ENCODE measurements at places on chromosomes 13 and 19.

GRCh38 chr13:100746953-100747683 lies 72.5 kb upstream of the TMTC4 start:
- no peak for DNase-seq

- no peak for DNase-seq
Measured at GRCh38 chr19:29417048-29417447, 108.7 kb upstream of the VSTM2B start.

GRCh38 chr13:113126265-113127150 lies 3.9 kb downstream of the F10 start:
- DNase-seq = no peak

GRCh38 chr13:30569901-30570576 lies 47.7 kb upstream of the USPL1 start:
- no peak for DNase-seq

DNA sequence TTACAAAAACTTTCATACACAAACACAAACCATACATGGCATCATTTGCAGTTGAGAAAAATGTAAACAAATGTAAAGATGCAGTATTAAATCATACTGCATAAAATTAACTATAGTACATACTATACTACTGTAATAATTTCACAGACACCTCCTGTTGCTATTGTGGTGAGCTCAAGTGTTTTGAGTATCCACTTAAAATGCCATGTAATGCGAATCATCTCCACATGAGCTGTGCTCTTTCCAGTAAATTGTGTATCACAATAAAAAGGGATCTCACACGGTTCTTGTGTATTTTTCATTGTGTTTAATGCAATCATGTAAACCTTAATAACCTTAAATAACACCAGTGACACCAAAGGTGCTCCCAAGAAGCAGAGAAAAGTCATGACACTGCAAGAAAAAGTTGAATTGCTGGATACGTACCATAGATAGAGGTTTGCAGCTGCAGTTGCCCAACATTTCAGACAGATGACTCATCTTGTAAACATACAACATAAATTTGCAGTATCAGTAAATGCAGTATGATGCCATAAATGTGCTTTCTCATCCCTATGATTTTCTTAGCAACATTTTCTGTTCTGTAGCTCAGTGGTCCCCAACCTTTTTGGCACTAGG lies 166.6 kb downstream of the RAP2A start:
- DNase-seq = no peak

- DNase-seq = no peak
Measured at GRCh38 chr13:77397636-77398035, 70.7 kb upstream of the MYCBP2 start.

DNA sequence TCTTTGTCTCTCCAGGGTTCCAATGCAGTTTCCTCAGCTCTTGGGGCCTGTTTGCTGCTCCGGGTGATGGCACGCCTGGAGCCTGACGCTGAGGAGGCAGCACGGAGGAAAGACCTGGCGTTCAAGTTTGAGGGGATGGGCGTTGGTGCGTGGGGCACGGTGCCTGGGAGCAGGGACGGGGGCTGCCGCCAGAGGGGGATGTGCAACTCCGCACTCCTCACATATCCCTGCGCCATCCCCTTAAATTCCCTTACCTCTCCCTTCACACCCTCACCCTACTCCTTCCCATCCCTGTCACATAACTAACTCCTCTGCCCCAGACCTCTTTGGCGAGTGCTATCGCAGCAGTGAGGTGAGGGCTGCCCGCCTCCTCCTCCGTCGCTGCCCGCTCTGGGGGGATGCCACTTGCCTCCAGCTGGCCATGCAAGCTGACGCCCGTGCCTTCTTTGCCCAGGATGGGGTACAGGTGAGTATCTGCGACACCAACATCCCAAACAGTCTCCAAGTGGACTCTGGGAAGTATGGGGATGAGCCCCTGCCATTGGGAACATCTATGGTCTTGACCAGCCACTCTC lies 31.1 kb downstream of the TRPM4 start:
- no peak for DNase-seq

- DNase-seq = no peak
Measured at GRCh38 chr19:35710784-35711723, 6.7 kb downstream of the ZBTB32 start.

DNA sequence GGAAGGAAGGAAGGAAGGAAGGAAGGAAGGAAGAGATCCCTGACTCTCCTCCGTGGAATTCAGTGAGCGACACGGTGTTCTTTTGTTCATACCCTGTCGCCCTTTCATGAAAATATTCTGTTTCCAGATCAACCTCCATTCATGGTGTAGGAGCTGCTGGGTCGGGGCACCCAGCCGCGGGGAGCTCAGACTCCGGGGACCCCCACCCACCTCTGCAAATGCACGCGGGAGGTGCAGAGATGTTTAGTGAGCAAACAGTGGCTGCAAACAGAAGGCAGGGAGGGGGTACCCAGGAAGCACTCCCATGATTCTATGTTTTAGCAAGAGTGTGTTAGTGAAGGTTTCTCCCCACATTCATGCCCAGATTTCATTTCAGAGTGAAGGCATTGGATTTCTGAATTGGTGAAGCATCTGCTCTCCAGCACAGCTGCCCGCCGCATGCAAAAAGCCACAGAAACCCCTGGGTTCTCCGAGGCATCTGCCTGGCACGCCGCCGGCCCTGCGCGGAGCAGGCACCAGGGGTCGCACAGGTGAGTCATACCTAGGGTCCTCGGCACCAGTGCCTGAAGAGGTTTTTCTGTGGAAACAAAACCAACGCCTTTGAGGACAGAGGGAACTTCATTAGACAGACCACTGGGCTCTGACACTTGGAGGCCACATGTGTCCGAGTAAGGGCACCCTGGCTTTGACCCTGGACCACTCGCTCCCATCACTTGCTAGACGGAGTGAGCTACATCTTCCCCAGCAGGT lies 80.6 kb downstream of the ZNF557 start:
- peak; percentile 49 for DNase-seq

DNA sequence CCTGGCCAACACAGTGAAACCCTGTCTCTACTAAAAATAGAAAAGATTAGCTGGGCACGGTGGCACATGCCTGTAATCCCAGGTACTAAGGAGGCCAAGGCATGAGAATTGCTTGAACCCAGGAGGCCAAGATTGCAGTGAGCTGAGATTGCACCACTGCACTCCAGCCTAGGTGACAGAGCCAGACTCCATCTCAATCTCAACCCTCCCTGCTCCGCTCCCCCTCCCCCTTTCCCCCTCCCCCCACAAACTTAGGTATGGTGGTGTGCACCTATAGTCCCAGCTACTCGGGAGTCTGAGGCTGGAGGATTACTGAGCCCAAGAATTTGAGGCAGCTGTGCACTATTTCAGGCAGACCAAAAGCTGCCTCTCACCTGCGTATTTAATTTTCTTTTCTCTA lies 21.6 kb upstream of the RNF113B start:
- DNase-seq = no peak

GRCh38 chr13:50584856-50585580 lies 258.5 kb downstream of the DLEU7 start:
- no peak for DNase-seq

DNA sequence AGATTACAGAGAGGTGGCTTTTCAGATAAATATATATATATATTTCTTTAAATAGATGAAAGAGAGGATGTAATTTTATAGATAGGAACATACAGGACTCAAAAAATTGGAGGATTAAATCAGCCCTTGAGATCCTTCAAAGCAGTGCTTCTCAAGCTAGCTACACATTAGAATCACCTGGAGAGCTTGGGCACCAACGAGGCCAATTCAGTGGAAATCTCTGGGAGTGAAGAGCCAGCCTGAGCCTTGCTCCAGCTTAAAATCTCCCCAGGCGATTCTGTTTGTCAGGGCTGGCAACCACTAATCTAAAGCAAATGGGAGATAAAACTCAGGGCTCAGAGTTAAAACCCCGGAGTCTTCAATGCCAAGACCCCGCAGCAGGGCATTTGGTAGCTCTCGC lies 15.0 kb upstream of the CLN5 start:
- DNase-seq = no peak

GRCh38 chr13:48505597-48506091 lies 27.2 kb downstream of the RCBTB2 start:
- DNase-seq = no peak

DNA sequence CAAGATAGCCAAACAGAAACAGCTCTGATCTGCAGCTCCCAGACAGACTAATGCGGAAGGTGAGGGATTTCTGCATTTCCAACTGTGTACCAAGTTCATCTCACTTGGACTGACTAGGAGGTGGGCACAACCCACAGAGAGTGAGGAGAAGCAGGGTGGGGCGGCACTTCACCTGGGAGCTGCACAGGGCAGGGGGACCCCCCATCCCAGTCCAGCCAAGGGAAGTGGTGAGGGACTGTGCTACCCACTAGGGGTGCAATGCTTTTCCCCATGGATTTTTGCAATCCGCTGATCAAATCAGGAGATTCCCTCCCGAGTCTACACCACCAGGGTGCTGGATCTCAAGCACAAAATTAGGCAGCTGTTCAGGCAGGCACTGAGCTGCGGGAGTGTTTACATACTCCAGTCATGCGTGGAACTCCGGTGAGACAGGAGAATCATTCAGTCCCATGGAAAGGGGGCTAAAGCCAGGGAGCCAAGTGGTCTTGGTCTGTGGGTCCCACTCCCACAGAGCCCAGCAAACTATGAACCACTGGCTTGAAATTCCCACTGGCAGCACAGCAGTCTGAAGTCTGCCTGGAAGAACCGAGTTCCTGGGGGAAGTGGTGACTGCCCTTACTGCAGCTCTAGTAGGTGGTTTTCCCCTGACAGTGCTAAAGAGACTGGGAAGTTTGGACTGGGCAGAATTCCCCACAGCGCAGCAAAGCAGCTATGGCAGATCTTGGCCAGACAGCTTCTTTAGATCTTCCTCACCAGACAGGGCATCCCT lies 85.1 kb upstream of the UFM1 start:
- DNase-seq = no peak

GRCh38 chr13:49858178-49858856 lies 65.8 kb upstream of the KPNA3 start:
- no peak for DNase-seq

DNA sequence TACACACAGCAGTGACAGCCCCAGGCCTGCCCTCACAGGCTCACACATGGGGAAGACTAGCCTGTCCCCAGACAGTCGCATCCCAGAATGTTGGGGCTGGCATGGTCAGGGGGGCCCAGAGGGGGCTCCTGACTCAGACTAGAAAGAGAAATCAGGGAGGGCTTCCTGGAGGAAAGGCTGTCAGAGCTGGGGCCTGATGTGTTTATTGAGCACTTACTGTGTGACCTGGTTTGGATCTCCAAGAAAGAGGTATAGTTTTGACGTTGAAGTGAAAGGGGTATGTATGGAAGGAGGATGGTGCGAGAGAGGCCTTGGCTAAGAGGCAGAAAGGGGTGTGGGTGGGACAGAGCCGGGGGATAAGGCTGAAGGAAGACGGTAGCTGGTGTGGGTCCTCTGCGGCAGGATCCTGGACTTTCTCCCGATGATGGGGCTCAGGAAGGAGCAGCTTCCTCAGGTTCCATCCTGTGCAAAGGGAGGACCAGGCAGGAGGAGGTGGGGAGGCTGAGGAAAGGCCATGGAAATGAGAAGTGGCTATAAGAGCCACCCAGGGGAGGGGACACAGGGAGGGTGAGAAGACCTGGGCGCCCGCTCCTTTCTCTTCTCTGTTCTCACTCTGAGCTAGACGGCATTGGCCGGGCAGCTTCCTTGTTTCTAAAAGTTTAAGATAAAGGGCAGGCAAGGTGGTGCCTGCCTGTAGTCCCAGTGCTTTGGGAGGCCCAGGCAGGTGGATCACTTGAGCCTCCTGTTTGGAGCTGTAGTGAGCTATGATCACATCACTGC lies 16.1 kb upstream of the BCL3 start:
- DNase-seq = no peak

GRCh38 chr13:77222909-77223308 lies 104.0 kb downstream of the MYCBP2 start:
- DNase-seq = no peak

- no peak for DNase-seq
Measured at GRCh38 chr13:107035778-107036177, 467.8 kb upstream of the ARGLU1 start.

DNA sequence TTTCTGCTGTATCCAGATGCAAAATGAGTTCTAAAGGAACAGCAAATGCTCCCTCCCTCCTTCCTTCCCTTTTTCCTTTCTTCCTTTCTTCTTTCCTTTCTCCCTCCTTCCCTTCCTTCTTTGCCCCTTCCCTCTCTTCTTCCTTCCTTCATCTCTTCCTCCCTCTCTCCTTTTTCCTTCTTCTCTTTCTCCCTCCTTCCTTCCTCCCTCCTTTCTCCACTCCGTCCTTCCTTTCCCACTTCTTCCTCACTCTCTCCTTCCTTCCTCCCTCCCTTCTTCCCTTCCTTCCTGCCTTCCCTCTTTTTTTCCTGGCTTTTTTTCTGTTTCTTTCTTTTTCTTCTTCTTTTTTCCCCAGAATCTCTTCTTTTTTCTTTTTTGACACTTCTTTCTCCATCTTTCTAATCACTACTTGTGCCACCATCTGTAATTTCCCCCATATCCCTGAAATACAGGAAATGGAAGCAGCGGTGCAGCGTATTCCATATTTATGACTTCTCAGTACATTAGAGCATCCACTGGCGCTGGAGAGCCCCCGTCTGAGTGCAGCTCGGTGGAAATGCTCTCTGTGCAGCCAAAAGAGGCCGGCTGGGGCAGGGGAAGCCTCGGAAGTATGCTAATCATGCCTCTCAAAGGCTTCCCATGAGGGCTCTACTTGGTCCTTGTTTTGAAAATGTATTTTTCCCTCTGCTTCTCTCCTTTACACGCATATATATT lies 275.6 kb downstream of the TSHZ3 start:
- DNase-seq = no peak

DNA sequence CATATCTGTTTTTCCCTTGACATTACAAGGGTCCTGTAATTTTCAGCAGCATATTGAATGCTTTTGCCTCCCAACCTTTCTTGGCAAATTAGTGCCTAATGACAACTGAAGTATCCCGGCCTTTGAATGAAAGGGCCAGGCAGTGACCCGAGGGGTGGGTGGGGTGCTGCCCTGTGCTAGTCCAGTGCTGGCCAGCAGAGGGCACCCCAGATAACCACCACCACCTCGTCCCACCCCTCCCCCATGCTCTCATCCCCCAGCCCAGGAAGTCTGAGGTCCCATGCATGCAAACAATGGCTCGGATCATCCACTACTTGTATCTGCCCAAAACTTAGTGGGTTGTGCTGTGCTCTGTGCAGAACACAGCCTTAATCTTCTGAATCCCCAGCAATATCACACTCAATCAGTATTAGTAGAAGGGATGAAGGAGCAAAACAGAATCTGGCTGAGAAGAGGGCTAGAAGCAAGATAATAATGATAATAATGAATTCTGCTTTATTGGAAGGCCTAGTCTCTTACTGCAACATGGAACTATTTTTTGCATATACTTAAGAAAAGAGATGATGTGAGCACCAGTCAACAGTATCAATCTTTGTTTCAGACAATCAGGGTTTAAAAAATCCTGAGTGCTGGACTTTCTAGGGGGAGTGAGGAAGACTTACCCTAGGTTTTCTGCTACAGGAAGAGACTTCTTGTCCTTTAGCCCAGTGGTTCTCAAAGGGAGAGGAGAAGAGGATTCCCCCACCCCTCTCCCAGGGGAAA lies 3.8 kb downstream of the ATP12A start:
- DNase-seq = peak; percentile 64

GRCh38 chr19:3207461-3208242 lies 16.8 kb upstream of the CELF5 start:
- no peak for DNase-seq

- no peak for DNase-seq
Measured at GRCh38 chr13:63690672-63691071, 2275.0 kb upstream of the PCDH20 start.
